Endothelial cell of umbilical vein (primary cell): ENCODE measurements at places on chromosomes 4 and X. TPM values are rescaled to one million over a fixed set of nuclear protein-coding genes. Genes with fewer than 3 reads are reported as not detected.

The PAGE2 gene
- not detected in 2 replicates for total RNA-seq

The TMEM144 gene
- total RNA-seq: 23.0 and 23.9 TPM in 2 replicates

The SFRP2 gene
- not detected in 2 replicates for total RNA-seq

The SPANXN4 gene
- total RNA-seq: not detected in 2 replicates

The ARHGAP4 gene
- 31.9 and 33.3 TPM in 2 replicates for total RNA-seq

The CRMP1 gene
- total RNA-seq: not detected in 2 replicates

The PPBP gene
- total RNA-seq: not detected in 2 replicates

The ATP8A1 gene
- 1.9 and 11.5 TPM in 2 replicates for total RNA-seq

The ADH1A gene
- total RNA-seq: not detected in 2 replicates

The HAND2 gene
- total RNA-seq: not detected in 2 replicates

The RTL3 gene
- total RNA-seq: not detected in 2 replicates

The GRXCR1 gene
- total RNA-seq: not detected in 2 replicates

The FGG gene
- total RNA-seq: not detected in 2 replicates

The MMGT1 gene
- 18.8 and 19.9 TPM in 2 replicates for total RNA-seq

The GSX2 gene
- not detected in 2 replicates for total RNA-seq

The FMR1NB gene
- total RNA-seq: not detected in 2 replicates

The FRG2 gene
- not detected in 2 replicates for total RNA-seq

The NPNT gene
- not detected in 2 replicates for total RNA-seq

The DRP2 gene
- 0.31 and 0.78 TPM in 2 replicates for total RNA-seq

The GUCY1A1 gene
- 4.4 and 7.5 TPM in 2 replicates for total RNA-seq

The SCML2 gene
- total RNA-seq: 0.69 and 2.7 TPM in 2 replicates

The GAGE2A gene
- not detected in 2 replicates for total RNA-seq

The SAGE1 gene
- not detected in 2 replicates for total RNA-seq

The CSAG2 gene
- not detected in 2 replicates for total RNA-seq

The DMRTC1B gene
- total RNA-seq: not detected in 2 replicates

The UGT2B10 gene
- not detected in 2 replicates for total RNA-seq

The KIAA1210 gene
- not detected in 2 replicates for total RNA-seq

The RADX gene
- 0.09 TPM in 1 of 2 replicates, not detected in the other for total RNA-seq

The KIF4A gene
- total RNA-seq: 34.4 and 41.3 TPM in 2 replicates

The C4orf17 gene
- total RNA-seq: not detected in 2 replicates

The FAAH2 gene
- 0.15 and 0.28 TPM in 2 replicates for total RNA-seq

The SMS gene
- 173 and 177 TPM in 2 replicates for total RNA-seq

The CACNA1F gene
- total RNA-seq: not detected in 2 replicates

The GASK1B gene
- total RNA-seq: 235 and 238 TPM in 2 replicates

The FAM47E gene
- total RNA-seq: 0.11 TPM in 1 of 2 replicates, not detected in the other

The C4orf50 gene
- total RNA-seq: not detected in 2 replicates

The HPF1 gene
- total RNA-seq: 30.1 and 30.3 TPM in 2 replicates

The YIPF7 gene
- total RNA-seq: not detected in 2 replicates

The COX7B2 gene
- not detected in 2 replicates for total RNA-seq

The PAGE5 gene
- total RNA-seq: not detected in 2 replicates

The PFKFB1 gene
- total RNA-seq: 0.16 and 0.20 TPM in 2 replicates

The MBNL3 gene
- 4.9 and 5.6 TPM in 2 replicates for total RNA-seq

The GAB3 gene
- 4.0 and 6.2 TPM in 2 replicates for total RNA-seq

The AR gene
- 10.9 and 16.0 TPM in 2 replicates for total RNA-seq

The PDK3 gene
- total RNA-seq: 3.9 and 5.9 TPM in 2 replicates

The TLR10 gene
- total RNA-seq: not detected in 2 replicates
